ENCODE measurements at places on chromosomes 5 and 9.
A peak's percentile ranks its signal among the peaks of the same experiment; 100 is the strongest.

- DNase-seq = no peak
These were observed 34.1 kb upstream of the KIF2A start for GRCh38 chr5:62271870-62272269.

- no peak for DNase-seq
These were observed 90.7 kb downstream of the STK10 start for GRCh38 chr5:172097356-172097755.

DNA sequence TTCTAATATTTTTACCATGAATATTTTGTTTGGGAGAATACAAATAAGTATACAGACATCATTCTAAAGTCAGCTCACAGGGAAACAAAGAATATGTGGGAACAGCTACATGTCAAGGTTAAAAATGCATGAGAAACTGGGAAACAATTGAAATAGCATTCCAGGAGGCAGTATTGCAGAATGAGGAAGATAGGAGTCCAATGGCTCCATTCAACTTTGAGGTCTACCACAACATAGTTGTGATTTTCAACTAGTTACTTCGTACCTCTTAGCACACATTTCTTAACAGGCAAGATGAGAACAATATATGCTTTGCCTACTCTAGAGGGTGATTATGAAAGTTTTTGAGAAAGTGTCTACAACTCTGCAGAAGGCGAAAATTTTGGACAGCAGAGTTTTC lies 35.2 kb upstream of the CAST start:
- no peak for DNase-seq

DNA sequence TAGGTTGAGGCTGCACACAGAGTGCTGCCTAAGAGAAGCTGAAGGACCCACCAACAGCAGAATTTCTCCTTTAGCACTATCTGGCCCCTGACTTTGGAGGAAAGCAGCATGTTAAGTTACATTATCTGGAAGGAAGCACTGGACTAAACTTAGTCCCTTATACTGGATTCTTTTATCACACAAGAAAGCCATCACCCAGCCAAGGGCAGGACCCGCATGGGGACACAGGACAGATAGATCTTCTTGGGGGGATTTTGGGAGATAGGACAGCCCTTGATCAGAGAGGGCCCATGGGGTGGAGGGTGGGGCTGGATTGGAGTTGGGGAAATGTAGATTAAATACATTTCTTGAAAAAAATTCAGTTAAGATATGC lies 14.4 kb downstream of the ANKRD33B start:
- no peak for DNase-seq

DNA sequence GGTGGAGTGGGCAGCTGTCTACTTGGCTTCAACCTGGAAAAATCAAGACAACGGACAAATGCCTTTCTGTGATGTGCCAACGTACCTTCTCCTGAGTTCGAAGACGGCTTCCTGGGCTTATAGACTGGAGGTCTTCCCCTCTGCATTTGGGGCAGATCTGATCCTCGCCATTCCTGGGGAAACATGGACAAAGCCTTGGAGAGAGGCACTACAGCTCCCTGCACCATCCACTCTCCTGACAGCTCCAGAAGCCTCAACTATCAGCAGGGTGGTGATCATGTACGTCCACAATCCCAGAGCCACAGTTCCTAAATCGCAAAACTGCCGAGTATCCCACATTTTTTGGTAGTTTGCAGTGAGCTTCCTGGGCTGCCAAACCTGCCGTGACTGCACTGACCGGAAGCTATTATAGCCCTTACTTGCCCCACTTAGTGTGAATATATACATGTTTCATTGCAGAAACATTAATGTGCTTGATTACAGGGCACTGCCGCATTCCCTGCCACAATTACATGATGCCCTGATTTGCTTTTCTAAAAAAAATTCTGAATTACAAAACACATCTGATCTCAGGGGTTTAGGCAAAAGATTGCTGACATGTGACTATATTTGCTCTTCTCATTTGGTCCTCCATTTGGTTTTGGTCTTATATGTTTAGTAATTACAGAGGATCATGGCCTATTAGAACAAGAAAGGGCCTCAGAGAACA lies 2.8 kb downstream of the TRAF1 start:
- DNase-seq = no peak

- no peak for DNase-seq
These were observed 208.2 kb downstream of the SEC61B start for GRCh38 chr9:99430301-99430700.

DNA sequence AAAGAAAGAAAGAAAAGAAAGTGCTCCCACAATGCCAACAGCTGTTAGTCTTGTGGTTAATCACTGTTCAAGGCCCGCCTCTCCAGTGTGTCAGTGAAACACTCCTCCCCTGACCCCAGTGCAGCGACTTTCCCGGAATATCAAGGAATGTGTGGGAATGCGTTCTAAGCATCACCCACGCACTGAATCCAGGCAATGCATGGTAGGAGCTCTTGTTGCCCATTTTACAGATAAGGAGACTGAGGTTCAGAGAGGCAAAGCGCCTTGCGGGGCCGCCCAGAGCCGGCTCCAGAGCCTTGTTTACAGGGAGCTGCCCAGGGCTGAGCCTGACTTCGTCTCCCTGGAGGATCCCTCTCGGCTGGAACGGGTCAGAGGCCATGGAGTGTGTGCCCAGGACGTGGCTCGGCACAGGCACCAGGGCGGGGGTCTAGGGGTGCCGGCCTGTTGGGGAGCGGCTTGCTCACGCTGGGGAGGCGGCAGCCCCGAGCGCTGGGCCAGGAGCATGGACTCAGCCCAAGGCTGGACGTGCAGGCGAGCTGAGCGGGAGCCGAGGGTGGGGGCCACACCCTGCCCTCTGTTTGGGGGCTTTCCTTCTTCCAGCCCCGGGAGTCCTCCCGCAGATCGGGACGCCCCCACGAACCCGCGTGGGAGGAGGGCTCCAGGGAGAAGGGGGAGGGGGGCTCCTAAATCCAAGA lies 823 bp downstream of the ST6GALNAC6 start:
- DNase-seq = no peak

DNA sequence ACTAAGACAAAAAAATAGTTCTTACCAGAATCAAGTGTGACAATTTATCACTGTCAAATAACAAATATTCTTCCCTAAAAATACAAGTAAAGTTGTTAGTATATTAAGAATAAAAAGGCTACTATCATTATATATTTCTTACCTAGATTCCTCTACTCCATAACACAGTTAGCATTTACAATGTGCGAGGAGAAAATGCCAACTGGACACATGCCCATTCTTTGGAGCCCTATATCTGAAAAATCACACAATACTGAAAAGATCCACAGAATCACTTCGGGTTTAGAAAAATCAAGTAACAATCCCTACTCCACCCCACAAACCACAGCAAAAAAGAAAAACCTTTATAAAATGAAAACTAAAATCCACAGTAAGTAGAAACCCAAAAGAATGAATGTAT lies 70.9 kb downstream of the PKD2L2 start:
- DNase-seq = no peak

DNA sequence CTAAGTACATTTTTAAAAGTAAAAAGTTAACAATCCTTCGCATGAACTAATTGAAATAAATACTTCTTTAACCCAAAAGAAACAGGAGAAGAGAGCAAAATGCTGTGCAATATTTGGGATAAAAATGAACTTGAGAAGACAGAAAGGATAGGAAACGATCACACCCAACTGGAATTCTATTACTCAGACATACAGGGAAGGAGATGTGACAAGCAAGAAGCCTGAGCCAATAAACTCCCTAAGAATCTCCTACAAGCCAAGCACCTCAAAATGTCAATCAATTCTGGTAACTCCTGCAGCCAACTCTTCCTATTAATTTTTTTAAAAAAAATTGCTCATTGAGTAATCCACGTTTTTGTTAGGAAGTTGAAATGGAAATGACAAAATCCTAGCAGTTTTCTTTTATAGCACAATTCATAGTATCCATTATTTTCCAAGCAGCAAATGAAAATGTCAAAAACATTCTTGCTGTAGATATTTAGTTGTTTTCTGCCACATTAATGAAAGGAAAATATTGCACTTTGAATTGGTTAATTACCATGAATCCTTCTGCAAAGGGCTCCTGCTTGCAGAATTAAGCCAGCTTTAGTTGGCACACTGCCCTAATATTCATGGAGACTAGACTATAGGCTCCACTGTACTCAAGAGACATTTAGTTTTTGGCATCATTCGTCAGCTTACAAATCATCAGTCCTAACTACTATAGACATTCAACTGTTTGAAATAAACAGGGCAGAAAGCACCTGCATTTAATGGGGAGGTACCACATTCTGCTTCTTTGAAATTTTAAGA lies 89.0 kb downstream of the RFX3 start:
- no peak for DNase-seq

GRCh38 chr9:99066571-99066970 lies 38.3 kb upstream of the TGFBR1 start:
- DNase-seq = no peak

DNA sequence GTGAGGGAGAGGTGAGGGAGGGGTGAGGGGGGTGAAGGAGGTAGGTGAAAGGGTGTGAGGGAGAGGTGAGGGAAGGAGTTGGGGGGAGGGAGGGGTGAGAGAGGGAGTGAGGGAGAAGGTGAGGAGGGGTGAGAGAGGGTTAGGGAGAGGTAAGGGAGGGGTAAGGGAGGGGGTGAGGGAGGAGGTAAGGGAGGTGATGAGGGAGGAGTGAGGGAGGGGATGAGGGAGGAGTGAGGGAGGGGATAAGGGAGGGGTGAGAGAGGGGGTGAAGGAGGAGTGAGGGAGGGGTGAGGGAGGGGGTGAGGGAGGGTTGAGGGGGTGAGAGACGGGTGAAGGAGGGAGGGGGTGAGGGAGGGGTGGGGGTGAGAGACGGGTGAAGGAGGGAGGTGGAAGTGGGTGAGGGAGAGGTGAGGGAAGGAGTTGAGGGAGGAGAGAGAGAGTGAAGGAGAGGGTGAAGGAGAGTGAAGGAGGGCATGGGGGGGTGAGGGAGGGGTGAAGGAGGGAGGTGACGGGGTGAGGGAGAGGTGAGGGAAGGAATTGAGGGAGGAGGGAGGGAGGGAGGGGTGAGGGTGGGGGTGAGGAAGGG lies 18.5 kb downstream of the NINJ1 start:
- no peak for DNase-seq

GRCh38 chr9:21998026-21998425 lies 3.4 kb downstream of the CDKN2B-AS1 start:
- DNase-seq = no peak

DNA sequence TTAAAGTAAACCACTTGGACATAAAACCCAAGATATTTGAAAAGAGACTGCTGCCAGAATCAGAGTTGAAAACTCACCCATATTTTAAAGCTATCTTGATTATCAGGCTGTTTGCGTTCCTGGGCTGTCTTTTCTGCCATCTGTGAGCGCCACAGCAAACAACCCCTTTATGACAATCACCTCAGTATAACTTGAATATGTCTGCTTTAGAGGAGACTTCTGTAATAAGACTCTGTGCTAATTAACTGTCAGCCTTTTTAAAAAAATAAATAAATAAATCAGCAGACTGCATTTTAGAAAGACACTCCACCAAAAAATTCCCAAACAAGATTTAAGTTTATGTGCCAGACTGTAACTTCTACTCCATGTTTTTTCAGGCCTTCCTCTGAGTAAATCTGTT lies 375.7 kb upstream of the CCNH start:
- DNase-seq = no peak

DNA sequence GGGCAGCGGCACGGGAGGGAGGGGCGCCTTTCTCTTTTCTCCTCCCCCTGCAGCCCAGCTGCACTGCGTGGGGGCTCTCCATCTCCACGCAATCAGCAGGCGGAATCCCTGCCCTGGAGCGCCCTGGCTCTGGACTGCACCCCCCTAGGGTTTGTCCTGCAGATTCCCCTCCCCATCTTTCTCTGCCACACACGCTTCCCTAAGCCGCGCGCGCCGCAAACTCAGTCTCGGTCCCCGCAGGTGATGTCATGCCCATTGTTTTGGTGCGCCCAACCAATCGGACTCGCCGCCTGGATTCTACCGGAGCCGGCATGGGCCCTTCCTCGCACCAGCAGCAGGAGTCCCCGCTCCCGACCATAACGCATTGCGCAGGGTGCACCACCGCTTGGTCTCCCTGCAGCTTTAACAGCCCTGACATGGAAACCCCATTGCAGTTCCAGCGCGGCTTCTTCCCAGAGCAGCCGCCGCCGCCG lies at the start of gene KCNN2:
Gene KCNN2 (plus strand): TSS at position 347 of the 473 bp plus-strand sequence. CDS start 70 bp downstream, at position 417.
- DNase-seq = peak; percentile 44

DNA sequence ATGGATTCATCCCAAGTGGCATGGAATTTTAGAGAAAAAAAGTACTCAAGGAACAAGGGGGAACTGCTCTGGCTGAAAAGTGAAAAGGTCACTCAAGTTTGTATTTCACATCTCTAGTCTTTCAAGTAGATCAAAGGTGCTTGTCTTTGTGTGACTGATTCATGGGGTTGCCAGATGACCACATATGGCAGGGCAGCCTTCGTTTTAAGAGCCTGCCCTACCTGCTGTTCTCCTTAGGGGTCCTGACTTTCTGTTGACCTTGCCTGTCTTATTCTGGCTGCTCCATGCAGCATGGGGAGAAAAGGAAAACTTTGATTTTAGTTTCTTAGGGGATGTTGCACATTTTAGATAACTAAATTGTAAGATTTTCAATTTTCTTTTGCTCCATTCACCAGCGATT lies 877.7 kb downstream of the TLE1 start:
- DNase-seq = no peak

DNA sequence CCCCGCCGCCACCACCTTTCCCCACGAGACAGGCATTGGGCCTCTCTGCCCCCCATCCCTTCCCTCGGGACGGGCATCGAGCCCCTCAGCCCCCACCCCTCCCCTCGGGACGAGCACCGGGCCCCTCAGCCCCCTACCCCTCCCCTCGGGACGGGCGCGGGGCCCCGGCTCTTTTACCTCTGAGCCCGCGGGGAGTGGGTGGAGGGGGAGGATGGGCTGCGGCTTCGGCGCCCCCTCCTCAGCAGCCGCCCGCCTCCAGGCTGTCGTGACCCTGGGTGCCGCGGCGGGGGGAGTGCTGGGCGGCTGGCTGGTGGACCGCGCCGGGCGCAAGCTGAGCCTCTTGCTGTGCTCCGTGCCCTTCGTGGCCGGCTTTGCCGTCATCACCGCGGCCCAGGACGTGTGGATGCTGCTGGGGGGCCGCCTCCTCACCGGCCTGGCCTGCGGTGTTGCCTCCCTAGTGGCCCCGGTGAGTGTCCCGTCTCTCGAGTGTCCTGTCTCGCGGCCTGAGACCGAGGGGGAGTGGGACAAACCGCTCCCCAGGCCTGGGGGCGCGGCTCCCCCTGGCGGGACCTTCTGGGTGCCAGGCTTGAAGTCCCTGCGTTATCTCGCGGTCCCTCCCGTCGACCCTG lies 791 bp downstream of the SLC2A8 start:
- DNase-seq = no peak

- no peak for DNase-seq
These were observed 48.0 kb downstream of the SARDH start for GRCh38 chr9:133690081-133690561.

DNA sequence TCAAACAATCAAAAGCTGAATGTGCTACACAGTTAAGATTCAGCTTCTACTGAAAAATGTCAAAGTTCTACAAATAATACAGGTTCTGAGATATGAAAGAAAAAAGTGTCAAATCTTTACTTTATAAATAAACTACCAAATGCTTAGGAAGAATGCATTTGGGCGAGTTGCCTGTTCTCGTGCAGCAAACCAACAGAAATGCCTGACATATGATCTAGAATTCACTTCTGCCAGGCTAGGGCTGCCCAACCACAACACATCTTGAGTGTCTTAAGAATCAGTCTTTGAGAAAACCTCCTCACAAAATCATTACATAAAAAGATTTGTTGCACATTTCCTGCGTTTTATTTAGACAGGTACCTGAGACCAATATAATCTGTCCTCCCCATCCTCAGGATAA lies 42.2 kb downstream of the ANKH start:
- DNase-seq = no peak
